Aorta (tissue), 5 donors: ENCODE measurements at places on chromosomes 2 and 18. TPM values are rescaled to one million over a fixed set of nuclear protein-coding genes. Genes with fewer than 3 reads are reported as not detected.

C2orf66 gene
- total RNA-seq = 0.19 TPM

CROCC2 gene
- total RNA-seq = 0.45 TPM

CNGA3 gene
- total RNA-seq = not detected

PARD6G gene
- total RNA-seq = 3.8 TPM

SFT2D3 gene
- 3.8 TPM for total RNA-seq

GRCh38 chr2:28134262-28134812 is 243.8 kb downstream of the BABAM2 start:
- H3K4me1 ChIP-seq = no peaks in the 10 kb centered on the region
- H3K4me3 ChIP-seq = no peak overlapping the region
- no peak overlapping the region for H3K27ac ChIP-seq

- no peak overlapping the region for H3K27ac ChIP-seq
- H3K4me1 ChIP-seq = no peaks in the 10 kb centered on the region
- no peak overlapping the region for H3K4me3 ChIP-seq
Observed at GRCh38 chr2:75592888-75593287, 32.1 kb upstream of the EVA1A start.

GRCh38 chr2:53103679-53104078 is 663.9 kb upstream of the CHAC2 start:
- H3K27ac ChIP-seq = no peak overlapping the region
- no peak for DNase-seq
- no peaks in the 10 kb centered on the region for H3K4me1 ChIP-seq
- no peaks in the 10 kb centered on the region for H3K36me3 ChIP-seq
- no peaks in the 10 kb centered on the region for H3K27me3 ChIP-seq
- no peak overlapping the region for H3K4me3 ChIP-seq

DNA sequence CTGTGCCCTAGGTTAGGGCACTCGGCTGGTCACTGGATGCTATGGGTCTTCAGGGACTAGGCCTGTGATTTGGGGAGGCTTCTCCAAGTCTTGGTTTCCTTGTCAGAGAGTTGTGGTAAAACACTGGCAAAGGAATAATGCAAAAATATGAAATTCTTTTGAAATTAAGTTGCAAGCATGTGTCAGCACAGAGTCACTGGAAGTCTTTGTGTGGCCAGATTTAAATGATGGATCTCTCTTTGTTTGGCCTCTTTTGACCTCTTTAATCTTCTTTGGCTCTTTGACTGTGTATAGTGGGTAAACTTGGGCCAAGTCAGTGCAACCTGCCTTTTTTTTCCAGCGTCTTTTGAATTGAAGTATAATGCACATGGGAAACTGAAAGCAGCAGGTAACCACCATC is 12.1 kb downstream of the HK2 start:
- peak; percentile 37 for DNase-seq
- H3K27ac ChIP-seq = peak overlapping the region; percentile 84
- no peak overlapping the region for H3K4me3 ChIP-seq
- H3K4me1 ChIP-seq = peaks cover 2% of the 10 kb centered on the region
- no peaks in the 10 kb centered on the region for H3K36me3 ChIP-seq

GRCh38 chr2:53131416-53131815 is 636.2 kb upstream of the CHAC2 start:
- no peak overlapping the region for H3K4me3 ChIP-seq
- no peak for DNase-seq
- no peaks in the 10 kb centered on the region for H3K4me1 ChIP-seq
- H3K27ac ChIP-seq = no peak overlapping the region
- H3K27me3 ChIP-seq = no peaks in the 10 kb centered on the region
- H3K36me3 ChIP-seq = no peaks in the 10 kb centered on the region

DNA sequence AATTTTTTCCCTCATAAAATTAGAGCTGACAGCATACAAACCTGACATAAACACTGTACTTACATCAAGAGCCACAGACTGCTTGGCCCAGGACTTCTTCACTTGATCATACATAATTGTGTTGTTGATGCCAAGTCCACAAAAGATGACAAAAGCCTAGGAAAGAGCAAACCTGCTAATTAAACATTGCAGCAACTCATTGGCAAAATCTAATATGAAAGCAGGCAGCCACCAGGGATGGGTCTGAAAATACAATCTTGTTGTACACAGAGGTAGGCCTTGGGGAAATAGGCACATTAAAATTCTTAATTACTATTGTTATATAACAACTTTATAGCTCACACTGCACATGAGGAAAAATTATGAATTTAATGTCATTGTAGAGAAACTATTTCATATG is 255.8 kb downstream of the PDE11A start:
- H3K36me3 ChIP-seq = no peaks in the 10 kb centered on the region
- no peaks in the 10 kb centered on the region for H3K27me3 ChIP-seq
- DNase-seq = no peak
- no peak overlapping the region for H3K4me3 ChIP-seq
